ENCODE measurements at places on chromosomes 3 and 15.
A peak's percentile ranks its signal among the peaks of the same experiment; 100 is the strongest.

DNA sequence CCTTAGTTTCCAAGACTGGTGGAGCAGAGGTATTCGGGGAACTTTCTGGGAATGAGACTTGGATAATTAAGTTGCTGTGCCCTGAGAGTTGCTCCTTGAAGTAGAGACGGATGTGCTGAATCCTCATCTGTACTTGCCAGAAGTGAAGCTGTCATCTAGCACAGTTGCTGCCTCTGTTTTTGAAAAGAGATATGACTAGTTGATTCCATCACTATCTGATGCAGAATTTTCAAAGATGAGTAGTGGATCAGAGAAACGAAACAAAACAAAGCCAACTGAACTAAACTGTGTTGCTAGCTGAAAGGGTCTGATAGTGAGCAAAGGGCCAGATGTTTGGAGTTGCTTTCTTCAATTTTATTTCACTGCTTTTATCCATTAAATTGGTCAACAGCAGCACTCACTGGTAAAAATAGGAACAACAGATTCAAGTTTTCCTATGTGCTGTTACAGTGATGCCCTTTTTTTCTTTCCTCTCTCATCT lies 52.7 kb downstream of the MITF start:
- DNase-seq: no peak

DNA sequence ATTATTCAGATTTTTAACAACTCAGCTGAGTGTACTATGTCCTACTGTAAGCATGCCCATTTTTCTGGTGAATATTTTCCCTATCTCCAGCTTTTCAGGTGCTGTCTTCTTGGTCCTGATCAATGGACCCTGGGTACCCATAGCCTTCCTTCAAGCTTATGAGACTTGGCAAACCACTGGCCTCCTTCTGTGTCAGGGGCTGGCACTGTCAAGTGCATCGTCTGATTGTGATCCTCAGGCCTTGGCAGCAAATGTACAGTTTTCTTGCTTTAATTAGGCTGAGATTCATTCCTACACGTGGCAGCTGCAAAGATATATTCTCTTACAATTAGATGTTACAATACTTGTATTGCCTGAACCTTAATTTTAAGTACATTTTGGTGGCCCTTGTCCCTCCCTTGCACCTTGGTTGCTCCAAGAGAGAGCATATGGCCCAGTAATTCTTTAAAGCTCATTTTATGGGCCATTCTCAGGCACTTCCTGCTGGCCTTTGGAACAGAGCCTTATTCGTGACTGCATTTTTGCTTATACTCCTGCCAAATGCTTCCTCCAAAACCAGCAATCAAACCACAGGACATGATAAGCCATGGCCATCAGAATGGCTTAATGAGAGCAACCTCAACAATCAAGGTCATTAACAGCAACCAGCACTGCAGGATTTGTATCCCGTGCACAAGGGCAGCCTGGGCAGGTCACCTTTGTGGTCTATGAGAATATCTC lies 179.9 kb downstream of the CNTN6 start:
- no peak for DNase-seq

DNA sequence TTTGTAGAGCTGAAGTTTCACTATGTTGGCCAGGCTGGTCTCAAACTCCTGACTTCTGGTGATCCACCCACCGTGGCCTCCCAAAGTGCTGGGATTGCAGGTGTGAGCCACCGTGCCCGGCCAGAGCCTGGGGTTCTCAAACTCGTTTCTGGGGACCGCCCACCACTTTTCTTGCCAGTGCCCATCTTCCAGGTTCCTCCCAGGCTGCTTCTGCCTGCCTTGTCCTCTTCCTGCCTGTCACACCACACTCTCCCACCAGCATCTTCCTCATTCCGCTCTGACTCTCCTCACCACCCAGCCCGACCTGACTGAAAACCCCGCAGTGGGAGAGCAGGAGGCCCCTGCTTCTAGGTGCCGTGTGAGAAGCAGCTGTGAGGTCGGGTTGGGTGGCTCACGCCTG lies 3.1 kb upstream of the DYNLT2B start:
- DNase-seq: no peak

GRCh38 chr3:111989061-111989678 lies 9.6 kb upstream of the TAGLN3 start:
- DNase-seq: peak; percentile 41

DNA sequence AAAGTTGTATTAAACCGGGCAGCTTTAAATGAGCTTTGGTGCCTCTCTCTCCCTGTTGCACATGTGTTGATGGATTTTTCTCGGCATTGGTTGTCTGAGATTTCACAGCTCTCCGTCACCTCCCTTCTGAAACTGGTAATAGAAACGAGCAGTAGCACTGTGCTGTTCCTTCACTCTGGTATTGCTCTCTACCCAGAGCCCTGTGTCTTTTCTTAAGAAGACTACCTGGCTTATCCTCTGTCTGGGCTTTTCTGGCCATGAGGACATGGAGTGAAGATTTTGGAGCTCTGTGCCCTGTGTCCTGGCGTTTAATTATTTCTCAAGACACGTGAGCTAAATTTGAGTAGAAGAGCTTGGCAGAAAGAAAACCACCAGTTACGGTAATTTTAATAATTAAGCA lies 209.6 kb upstream of the EIF1B start:
- DNase-seq: no peak

DNA sequence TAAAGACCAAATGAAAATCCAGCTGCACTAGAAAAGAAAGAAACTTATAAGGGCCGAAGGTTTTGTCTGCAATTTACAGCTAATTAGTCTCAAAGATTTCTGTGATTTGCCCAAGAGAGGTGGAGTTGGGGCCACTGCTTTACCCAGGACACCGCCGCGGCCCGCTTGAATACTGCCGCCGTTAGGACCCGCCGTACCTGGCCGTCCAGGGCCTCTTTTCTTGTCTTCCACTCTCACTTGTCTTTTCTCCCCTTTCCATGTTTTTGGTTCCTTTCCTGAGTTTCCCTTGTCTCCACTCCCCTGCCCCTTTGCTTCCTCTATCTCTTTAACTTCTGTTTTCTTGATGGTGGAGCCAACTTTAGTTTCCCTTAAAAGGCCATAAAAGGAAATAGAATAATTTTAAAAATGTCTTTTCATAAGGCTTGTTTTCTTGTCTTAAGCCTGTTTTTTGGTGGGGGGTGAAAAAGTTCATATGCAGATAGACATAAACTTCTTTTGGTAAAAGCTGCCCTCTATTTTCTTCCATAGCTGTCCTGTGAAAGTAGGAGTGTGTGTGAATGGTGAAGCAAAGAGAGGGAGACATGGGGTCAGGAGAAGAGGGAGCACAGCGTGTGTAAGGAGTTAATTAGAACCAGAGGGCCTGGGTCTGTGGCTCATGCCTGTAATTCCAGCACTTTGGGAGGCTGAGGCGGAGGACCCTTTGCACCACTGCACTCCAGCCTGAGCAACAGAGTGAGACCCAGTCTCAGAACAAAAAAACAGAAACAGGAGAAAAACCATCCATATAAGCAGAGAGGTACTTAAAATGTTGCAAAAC lies 16.0 kb upstream of the CCNL1 start:
- DNase-seq: peak; percentile 63

- DNase-seq: no peak
These were observed 24.1 kb upstream of the SLC6A1 start for GRCh38 chr3:10968401-10968800.

- DNase-seq: peak; percentile 3
These were observed 200.6 kb upstream of the ZBTB20 start for GRCh38 chr3:115347737-115348136.

- DNase-seq: no peak
These were observed 217.2 kb downstream of the KCNH8 start for GRCh38 chr3:19365471-19365870.

DNA sequence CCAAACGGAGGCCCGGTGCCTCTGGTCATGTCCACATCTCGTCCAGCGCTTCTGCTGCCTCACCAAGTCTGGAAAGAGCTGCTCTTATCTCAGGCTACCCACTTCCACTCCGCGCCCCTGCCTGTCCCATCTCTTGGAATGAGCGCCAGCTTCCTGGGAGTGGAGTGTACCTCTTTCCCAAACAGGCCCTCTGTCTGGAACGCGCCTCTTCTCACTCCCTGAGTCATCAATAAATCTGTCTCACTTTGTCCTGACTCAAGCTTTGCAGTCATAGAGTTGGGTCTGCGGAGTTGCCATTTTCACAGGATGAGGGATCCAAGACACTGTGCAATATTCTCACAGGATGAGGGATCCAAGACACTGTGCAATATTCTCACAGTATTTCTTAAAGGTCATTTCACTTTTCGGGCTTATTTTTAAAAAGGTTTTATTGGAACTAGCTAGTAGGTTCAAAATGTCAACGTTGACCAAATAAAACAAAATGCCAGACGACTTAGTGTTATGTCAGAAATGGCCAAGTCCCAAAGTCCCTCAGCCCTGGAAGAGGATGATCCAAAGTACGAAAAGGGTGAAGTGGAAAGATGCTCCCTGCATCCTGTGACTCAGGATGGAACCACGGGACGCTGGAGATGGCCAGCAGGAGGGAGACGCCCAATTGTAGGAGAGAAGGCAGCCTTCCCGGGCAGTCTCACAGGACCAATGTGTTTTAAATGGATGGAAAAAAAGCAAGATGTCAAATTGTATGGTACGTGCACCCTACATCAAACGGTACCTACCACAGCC lies 81.1 kb downstream of the CHSY1 start:
- DNase-seq: no peak

- DNase-seq: no peak
These were observed 308.0 kb upstream of the ATP11B start for GRCh38 chr3:182485301-182485700.

GRCh38 chr3:69116897-69117296 lies 5.5 kb downstream of the LMOD3 start:
- peak; percentile 31 for DNase-seq

- no peak for DNase-seq
These were observed 252.4 kb downstream of the FHIT start for GRCh38 chr3:60998858-60999257.

DNA sequence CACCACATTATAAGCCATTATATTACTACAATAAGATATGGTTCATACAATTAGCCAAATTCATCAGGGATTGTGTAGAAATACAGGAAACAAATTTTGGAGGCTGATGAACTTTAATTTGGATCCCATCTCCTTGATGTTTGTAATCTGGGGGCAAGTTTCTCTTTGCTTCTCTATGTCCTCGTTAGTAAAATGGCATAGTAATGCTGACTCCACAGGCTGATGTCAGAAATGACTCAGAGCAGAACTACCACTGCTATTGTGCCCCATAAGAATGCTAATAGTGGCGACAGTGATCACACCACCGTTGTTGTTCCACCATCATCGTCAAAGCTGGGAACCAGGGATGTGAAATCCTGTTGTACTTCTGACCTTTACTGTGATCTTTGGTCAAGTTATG lies 722.3 kb upstream of the LMCD1 start:
- DNase-seq: no peak

GRCh38 chr3:100040451-100041225 lies 73.7 kb downstream of the FILIP1L start:
- DNase-seq: no peak

GRCh38 chr3:66467996-66468735 lies 32.7 kb downstream of the LRIG1 start:
- DNase-seq: no peak

DNA sequence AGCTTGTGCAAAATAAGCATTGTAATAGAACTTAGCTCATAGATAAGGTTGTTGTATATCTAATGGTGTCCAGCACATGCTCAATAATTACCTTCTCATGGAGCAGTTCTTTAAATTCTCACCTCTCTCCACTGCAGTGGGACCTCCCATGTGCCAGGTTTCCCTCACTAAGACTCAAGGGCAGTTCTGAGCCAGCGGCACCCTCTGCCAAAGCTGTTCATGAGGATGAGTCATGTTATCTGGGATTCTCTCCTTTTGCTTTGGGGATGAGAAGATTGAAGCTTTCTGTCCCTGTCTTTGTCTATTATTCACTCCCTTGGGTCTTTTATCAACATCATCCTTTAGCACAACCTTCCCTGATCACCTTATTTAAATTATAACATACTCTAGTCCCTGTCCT lies 15.6 kb upstream of the AMOTL2 start:
- no peak for DNase-seq

DNA sequence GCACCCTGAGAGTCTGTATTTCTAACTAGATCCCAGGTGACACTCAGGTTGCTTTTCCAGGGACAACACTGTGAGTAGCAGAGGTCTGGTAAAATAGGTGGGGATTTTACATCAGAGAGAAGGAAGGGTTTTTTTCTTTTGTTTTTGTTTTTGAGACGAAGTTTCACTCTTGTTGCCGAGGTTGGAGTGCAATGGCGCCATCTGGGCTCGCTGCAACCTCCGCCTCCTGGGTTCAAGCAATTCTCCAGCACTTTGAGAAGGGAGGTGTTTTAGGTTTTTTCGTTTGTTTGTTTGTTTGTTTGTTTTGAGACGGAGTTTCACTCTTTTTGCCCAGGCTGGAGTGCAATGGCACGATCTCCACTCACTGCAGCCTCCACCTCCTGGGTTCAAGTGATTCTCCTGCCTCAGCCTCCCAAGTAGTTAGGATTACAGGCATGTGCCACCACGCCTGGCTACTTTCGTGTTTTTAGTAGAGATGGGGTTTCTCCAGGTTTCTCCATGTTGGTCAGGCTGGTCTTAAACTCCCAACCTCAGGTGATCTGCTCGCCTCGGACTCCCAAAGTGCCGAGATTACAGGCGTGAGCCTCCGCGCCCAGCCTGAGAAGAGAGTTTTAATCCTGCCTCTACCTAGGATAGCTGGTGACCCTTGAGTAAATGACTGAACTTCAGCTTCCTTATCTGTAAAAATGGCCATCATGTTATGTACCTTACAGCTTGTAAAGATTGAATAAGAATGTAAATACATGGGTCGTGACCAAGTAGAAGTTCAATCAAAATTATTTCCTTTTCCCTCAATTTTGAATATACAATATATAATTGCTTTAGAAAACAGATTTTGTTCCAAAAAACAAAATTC lies 95.9 kb upstream of the FNDC3B start:
- DNase-seq: no peak

GRCh38 chr3:111851511-111851954 lies 7.5 kb upstream of the PHLDB2 start:
- DNase-seq: no peak

- no peak for DNase-seq
These were observed 435.3 kb downstream of the TUSC7 start for GRCh38 chr3:117144853-117145252.

GRCh38 chr3:117103675-117104074 lies 394.1 kb downstream of the TUSC7 start:
- no peak for DNase-seq

DNA sequence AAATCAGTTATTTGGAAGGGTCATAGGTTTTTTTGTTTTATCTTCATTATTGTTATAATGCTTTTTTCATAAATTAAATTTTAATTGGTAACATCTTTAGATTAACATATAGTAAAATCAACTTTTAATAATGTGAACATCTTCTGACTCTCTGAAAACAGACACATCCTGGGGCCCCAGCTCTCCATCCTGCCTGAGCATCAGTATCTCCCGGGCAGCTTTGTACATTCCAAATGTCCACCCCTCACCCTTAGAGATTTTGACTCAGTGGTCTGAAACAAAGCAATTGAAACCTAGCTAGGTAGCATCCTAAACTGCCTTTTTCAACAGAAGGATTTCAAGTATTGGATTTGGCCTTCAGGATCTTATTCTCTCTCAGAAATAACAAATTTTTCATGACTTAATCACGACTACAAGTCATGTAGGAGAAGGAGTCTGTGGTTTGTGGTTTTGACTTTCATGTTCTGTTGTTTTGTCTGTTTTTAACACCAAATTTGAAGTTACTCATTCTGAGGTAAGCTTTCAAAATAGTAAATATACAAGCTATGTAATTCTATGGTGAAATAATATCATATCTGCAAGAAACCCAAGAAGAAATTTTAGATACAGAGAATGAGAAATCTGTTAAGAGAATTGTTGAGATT lies 147.3 kb upstream of the UBE2E2 start:
- no peak for DNase-seq

GRCh38 chr3:8663177-8664061 lies 18.8 kb upstream of the SSUH2 start:
- peak; percentile 85 for DNase-seq

- no peak for DNase-seq
These were observed 400.4 kb downstream of the LPP start for GRCh38 chr3:188554404-188554803.

Measured in iPS-NIHi11 (cell line).